ENCODE measurements at places on chromosomes 1 and 21.

DNA sequence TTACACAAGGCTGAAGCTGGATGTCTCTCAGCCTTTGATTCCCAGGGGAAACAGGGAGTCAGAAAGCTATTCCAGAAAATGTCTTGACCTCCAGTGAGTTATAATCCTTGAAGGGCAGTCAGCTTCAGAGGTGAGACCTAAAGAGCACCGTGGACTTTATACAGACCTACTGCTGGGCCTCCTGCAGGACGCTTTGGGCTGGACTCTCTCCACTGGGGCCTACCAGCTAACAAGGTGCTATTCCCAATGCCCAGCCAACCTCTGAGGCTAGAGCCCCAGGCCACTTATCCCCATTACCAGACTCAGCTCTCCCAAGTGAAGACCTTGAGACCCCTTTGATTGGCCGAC is 6.6 kb downstream of the SETD4 start:
- DNase-seq, result no peak

DNA sequence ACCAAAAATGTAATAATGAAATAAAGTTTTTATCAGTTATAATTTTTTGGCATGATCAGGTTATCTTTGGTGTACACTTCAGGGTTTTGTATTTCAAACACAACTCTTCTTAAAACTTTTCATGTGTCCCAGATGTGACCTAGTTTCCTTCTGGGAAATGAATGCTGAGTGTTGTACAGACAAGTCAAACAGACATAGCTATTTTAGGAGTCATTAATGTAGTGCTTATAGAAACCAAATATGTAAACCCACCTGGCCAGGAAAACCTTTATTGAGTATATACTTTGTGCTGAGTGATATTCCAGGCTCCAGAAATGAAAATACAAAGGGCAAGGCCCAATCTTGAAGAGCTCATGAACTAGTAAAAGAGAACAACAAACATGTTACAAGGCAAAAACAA is 25.9 kb upstream of the HOOK1 start:
- DNase-seq, result no peak

DNA sequence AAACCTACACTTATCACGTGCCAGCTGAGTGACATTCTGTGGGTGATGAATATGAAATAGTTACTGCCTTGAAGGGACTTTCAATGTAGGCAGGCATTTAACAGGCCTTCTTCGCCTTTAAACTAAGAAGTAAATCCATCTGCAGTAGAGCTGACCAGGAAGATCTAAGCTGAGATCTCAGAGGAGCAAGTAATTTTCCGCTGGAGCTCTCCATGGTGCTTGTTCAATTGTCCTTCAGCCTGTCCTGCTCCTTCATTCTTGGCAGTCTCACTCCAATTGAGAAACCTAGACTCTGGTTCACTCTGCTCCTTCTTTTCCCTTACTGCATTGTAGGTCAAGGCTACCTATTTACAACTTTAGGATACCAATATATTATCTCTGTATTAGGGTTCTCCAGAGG is 183.5 kb downstream of the HMCN1 start:
- no peak for DNase-seq

- DNase-seq, result no peak
These were observed 29.4 kb upstream of the TRIM17 start for GRCh38 chr1:228445843-228446650.

DNA sequence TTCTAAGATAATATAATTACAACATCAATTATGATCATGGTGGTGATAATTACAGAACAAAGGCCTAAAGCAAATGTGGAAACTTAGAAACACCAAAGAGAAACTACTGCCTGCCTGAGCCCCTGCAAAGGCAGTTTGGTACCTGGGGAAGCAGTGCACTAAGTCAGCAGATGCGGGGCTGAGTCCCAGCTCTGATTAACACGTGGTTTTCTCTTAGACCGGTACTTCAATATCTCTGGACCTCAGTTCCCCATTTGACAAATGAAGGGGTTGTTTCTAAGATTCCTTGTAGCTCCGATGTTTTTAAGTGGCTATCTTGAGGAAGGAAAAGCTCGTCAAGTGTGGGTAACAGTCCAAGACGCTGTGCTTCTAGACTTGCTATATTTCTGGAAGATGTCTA is 16.7 kb upstream of the PLEKHA6 start:
- DNase-seq, result no peak

DNA sequence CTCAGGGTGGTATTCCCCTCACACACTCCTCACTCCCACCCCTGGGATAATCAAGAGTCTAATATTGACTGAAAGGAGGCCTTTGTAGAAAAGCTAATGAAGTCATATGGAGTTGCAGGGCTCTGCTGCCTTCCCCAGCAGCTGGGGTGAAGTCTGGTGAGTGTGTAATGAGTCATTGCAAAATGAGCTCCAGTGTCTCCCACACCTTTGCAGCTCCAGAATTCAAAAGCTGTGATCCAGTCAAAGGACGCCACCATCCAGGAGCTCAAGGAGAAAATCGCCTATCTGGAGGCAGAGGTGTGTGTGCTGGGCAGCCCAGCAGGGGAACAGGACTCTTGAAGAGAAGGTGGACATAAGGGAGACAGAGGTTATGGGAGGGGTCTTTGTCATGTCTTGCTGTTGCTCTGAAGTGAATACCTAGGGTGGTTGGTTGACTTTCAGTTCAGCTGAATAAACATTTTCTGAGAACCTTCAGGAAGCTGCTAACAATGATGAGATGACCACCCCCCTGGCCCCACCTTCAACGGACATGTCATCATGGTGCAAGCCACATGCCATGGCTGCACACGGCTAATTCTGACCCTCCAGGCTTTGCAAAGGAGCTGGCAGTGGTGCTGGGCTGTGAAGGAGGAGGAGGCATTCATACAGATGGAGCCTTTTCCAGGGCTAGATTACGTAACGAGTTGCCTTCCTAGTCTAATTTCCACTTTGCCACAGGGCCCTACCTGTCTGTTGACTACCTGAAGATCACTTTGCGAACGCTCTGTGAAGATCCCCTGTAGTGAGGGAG is 32.2 kb upstream of the SNX27 start:
- DNase-seq, result no peak

GRCh38 chr1:153404086-153404635 is 12.2 kb upstream of the S100A7A start:
- no peak for DNase-seq

- DNase-seq, result no peak
These were observed 2.4 kb downstream of the MCL1 start for GRCh38 chr1:150576794-150577556.

DNA sequence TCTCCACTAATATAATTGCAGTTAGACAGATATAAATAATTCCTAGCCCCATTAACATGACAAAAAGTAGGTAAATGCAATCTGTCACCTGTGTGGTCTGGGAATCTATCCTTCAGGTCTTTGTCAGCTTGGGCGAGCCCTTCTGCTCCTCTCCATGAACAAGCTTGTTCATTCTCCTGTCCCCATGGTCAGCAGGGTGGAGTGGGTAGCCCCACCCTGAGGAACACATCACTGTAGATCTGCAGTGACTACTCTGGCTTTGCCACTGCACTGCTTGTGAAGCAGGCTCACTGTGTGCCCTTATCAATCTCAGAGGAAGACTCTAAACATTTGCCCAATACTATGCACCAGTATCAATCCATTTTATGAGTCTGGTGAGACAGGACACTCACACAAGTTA is 279.0 kb downstream of the MATN1 start:
- no peak for DNase-seq

GRCh38 chr1:36530791-36531190 is 48.1 kb upstream of the CSF3R start:
- DNase-seq, result no peak

DNA sequence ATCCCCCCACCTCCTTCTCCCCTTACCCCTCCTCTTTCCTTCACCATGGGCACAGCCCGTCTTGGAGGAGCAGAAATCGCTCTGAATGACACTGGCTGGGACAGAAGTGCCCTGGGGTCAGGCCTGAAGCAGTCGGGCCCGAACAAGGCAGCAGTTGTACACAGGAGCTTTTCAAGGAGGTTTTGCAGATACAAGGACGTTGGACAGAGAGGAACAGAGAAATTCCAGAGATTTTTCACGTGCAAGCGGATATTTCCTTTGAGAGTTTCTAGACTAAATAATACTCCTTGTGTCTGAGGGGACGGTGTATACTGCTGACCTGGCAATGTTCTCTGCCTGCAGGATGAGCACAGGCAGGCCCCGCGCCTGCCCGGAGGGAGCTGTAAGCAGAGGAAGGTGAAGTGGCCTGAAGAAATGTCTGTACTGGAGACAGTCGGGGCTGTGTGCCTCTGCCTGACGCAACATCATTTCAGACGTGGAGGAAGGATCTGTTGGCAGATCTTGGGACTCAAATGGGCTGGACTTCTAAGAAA is 95.3 kb upstream of the SLC25A33 start:
- no peak for DNase-seq

DNA sequence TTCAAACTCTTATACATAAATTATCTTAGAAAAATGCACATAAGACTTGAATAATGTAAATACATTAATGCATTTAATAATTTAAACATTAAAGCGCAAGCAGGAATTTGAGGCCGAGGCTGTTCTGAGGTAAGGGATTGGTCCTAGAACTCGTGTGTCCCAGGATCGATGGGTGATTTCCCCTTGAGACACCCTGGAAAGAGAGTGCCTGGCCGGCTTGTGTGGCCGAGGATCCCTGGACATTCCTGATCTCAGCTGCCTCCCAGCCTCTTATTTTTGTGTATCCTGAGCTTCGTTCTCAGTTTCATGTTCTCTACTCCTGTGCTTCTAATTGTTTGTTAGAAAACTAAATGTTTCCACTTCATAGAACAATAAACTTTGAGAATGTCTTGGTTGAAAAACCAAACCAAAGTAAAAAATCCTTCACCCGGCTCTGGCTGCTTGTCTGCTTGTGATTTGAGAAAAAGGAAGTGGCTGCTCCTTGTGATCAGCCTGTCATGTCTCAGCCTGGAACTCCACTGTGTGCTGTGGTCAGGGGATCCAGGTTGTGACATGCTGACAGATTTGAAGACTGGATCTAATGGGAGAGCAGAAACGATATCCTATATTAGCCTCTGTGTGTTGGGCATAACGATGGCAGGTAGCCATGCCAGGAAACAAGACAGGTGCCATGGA is 40.7 kb downstream of the PEX14 start:
- DNase-seq, result peak; percentile 73

GRCh38 chr1:185528084-185528676 is 206.0 kb upstream of the HMCN1 start:
- DNase-seq, result no peak

DNA sequence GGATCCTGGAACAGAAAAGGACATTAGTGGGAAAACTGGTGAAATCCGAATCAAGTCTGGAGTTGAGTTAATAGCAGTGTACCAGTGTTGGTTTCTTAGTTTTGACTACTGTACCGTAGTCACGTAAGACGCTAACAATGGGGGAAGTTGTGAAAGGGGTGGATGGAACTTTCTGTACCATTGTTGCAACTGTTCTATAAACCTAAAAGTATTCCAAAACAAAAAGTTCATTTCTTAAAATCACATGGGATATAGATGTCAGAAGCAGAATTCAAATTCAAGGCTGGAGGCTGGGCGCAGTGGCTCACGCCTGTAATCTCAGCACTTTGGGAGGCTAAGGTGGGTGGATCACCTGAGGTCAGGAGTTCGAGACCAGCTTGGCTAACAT is 16.9 kb downstream of the ARHGEF19 start:
- no peak for DNase-seq

DNA sequence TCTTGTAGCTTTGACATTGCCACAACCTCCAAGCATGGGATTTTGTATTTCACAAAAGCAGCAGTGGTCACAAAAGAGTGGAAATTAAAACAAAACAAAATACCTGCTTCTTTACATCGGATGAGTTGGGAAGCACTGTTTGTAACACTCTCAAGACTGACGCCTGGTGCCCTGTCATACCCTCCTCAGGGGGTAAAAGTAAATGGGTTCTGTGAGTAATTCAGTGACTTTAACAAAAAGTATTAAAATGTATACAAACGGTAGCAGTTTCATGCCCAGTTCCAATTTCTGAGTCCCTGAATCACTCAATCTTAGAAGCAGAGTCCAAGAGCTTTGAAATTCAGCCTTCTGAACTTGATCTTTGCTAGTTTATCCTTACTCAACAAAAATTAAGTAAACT is 152.5 kb downstream of the TIAM1 start:
- DNase-seq, result no peak

- no peak for DNase-seq
These were observed at the start of gene IFNLR1 for GRCh38 chr1:24186993-24187790. Gene IFNLR1, minus strand, starts transcription at chr1:24187289. Its CDS starts 41 bp downstream, at chr1:24187248.

GRCh38 chr1:164644774-164645644 is 86.0 kb downstream of the PBX1 start:
- DNase-seq, result no peak

- no peak for DNase-seq
These were observed 84.7 kb downstream of the BRINP2 start for GRCh38 chr1:177255411-177255810.

DNA sequence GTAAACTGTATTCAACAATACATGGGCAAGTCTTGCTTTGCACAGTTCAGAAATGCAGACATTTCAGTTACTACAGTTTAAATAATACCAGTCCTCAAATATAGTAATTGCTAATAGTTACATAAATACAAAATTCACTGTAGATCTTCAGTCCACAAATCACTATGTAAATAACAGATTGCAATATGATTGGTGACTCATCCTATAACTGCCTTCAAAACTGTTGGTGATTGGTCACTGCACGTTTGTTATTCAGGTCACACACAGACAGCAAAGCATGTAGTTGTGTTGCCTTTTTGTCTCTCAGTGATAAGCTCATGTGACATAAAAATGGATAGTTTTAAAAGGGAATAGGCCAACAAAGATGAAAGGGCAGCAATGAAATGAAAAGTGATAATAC is 186.5 kb upstream of the CTTNBP2NL start:
- no peak for DNase-seq

DNA sequence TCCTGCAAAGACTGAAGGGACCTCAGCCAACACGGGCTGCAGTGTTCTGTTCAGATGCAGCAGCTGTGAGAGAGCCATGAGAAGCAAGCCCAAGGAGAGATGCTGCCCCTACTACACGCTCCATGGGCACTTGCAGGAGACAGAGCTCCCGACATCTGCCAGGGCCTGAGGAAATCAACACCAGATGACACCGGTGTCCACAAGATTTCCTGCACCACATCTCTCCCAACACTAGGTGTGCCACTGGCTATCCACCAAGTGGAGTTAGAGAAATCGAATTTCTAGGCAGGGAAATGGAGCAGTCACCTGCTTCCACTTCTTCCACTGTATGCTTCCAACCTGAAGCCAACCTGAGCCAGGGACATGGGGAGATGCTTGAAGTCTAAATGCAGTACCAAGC is 445.3 kb downstream of the RWDD3 start:
- no peak for DNase-seq

GRCh38 chr1:228827019-228827418 is 91.7 kb downstream of the RHOU start:
- DNase-seq, result no peak

GRCh38 chr1:7500381-7501083 is 270.6 kb upstream of the VAMP3 start:
- no peak for DNase-seq
